ENCODE measurements at places on chromosomes 3 and 15. TPM values are rescaled to one million over a fixed set of nuclear protein-coding genes. Genes with fewer than 3 reads are reported as not detected.

DNA sequence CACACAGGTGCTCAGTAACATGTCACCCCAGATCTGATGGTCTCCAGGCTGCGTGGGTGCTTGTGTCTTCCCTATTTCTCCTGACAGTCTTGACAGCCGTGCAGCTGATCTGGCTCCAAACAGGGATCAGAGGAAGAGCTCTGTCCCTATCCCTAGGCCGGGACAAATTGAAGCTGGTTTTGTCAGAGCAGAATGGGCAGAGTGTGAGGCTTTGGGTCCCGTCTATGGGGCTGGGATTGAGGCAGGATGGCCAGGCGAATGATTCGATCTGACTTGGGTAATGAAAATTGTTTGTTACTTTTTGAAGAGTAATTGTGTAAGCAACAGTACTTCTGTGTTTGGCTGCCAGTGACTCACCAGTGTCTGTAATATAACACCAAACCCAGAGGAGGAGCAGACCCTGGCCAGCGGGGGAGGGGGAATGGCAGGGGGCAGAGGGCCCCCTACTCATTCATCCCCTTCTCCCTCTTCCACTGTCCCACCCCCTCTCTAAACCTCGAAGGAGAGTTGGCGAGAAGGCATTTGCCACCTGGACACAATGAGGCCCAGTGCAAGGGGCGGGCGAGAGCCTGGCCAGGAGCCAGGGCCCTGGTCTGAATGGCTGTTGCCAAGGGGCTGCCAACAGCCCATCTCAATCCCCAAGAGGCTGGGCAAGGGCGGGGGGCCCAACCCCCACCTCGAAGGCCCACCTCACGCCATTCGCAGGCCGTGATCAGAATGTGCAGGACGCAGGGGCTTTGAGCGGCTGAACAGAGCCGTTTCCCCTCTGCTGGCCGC is 4.9 kb upstream of the MAGEF1 start:
- peak; percentile 31 for DNase-seq

DNA sequence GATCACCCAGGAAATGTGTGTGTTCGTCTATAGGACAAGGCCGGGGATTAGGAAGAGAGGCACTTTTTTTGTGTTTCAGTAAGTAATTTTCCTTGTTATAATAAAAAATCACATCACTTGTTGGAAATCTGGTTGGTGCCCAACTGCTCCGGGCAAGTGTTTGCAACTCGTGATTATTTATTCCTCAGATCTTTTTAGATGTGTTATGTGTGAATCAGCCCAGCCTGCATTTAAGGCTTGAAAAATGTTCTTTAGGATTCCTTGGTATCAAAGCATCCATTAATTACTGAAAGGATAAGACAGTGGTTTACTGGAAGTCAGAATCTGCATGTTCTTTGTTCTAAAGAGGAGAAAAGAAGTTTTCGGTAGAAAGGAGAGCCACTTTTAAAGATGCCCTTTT is 345.6 kb downstream of the FEZF2 start:
- no peak for DNase-seq

- DNase-seq: no peak
These were observed 34.4 kb downstream of the SUCLG2 start for GRCh38 chr3:67619991-67620390.

GRCh38 chr15:45136378-45136764 is 6.6 kb downstream of the DUOX1 start:
- no peak for DNase-seq

NSMCE3 gene
- 8.7 TPM for total RNA-seq
